ENCODE measurements at places on chromosomes 2 and 18.

GRCh38 chr18:61782545-61782944 lies 110.3 kb downstream of the RNF152 start:
- DNase-seq = no peak

DNA sequence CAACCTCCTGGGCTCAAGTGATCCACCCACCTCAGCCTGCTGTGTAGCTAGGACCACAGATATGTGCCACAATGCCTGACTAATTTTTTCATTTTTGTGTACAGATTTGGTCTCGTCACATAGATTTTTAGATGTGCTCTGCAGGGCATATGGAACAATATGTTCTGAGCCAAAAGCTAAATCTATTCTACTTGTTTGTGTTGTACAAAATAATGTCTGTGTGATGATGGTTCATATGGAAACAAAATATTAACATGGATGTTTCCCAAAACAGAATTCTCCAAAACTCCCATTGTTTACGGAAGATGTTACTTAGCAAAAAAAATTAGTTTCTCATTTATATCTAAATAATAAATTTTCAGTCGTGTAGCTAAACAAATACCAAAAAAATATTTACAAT lies 12.6 kb upstream of the KLHL23 start:
- DNase-seq = no peak

DNA sequence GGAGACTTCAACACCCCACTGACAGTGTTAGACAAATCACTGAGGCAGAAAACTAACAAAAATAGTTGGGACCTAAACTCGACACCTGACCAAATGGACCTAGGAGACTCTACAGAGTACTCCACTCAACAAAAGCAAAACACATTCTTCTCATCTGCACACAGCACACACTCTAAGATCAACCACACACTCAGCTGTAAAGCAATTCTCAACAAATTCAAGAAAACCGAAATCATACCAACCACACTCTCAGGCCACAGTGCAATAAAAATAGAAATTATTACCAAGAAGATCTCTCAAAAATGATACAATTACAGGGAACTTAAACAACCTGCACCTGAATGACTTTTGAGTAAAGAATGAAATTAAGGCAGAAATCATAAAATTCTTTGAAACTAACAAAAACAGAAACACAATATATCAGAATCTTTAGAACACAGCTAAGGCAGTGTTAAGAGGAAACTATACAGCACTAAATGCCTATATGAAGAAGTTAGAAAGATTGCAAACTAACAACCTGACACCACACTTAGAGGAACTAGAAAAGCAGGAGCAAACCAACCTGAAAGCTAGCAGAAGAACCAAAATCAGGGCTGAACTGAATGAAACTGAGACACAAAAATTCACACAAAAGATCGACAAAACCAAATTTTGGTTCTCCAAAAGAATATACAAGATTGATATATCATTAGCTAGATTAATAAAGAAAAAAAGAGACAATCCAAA lies 46.3 kb downstream of the RTTN start:
- no peak for DNase-seq

- DNase-seq = no peak
These were observed 168.2 kb downstream of the KCNS3 start for GRCh38 chr2:18046558-18047212.

DNA sequence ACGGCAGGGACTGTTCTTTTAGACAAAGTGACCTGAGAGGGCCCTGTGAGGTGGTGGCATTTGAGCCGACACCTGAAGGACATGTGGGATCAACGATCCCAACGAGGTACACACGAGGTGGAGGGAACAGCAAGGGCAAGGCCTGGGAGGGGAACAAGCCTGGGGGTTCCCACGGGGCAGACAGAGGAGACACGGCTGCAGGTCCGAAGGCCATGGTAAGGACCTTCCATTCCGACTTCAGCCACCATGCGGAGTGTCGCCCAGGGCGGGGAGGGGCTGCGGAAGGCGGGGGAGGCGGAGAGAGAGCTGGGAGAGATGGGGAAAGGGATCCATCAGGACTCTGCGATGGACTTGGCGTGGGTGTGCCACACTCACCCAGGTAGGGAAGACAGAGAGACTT lies 151.8 kb downstream of the HDAC4 start:
- no peak for DNase-seq

DNA sequence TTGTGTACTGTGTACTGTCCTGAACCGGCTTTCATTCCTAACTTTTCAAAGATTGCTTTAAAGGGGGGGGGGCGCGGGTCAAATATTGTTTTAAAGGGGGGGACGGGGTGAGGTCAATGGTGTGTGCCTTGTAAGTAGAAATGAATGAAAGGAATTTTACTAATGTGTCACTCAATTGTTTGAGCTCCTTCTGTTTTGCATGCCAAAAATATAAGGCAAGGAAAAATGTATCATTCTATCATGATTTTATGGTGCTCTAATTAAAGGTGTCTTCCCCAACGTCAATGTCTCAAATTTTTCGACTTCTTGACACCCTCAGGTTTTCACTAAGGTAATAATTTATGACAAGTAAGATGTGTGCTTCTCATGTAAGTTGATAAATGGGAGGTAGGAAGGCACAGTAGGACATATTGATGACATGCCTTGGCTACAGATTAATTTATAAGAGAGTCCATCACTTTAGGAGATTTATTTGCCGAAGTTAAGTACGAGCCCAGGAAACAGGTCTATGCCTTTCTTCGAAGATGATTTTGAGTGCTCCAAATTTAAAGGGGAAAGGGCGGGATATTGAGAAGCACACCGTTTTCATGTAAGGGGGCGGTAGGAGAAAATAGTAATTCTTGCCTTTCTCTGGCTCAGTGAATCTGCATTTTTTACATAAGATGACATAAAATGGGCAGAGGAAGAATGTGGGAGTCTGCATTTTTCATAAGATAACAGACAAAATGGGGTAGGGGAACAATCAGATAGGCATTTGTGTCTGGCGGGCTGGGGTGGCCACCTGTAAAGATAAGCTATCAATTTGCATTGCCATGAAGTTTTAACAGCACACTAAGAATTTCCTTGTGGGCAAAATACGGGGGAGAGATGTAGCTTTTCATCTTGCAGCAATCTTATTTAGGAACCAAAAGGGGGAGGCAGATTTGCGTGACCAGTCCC lies 1.2 kb upstream of the TRAPPC8 start:
- no peak for DNase-seq

GRCh38 chr2:2633017-2633416 lies 301.9 kb upstream of the MYT1L start:
- no peak for DNase-seq

GRCh38 chr18:31680831-31681568 lies 3.4 kb downstream of the B4GALT6 start:
- no peak for DNase-seq

- no peak for DNase-seq
These were observed 112.3 kb downstream of the AGAP1 start for GRCh38 chr2:235606004-235606715.

GRCh38 chr2:9407363-9407811 lies 15.9 kb downstream of the ITGB1BP1 start:
- no peak for DNase-seq

GRCh38 chr18:58284699-58285448 lies 240.8 kb downstream of the NEDD4L start:
- DNase-seq = no peak

GRCh38 chr2:235642446-235643098 lies 148.7 kb downstream of the AGAP1 start:
- no peak for DNase-seq

DNA sequence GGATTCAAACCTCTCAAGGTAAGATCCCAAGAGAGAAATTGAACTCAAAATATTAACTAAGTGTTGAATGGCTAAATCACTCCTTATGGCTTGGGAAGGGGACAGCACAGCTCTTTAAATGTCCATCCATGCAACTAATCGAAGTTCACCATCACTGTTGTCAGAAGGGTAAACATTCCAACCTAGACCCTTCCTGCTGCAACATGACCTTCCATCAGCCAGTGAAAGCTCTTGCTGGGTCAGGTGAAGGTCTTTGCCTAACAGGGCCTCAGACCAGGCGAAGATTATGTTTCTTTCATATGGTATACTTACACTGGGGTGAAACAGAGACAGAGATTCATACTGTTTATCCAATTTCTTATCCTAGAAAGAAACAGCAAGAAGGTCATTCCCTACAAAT lies 16.4 kb downstream of the IAH1 start:
- DNase-seq = no peak

GRCh38 chr2:8265476-8266226 lies 416.2 kb upstream of the ID2 start:
- no peak for DNase-seq

DNA sequence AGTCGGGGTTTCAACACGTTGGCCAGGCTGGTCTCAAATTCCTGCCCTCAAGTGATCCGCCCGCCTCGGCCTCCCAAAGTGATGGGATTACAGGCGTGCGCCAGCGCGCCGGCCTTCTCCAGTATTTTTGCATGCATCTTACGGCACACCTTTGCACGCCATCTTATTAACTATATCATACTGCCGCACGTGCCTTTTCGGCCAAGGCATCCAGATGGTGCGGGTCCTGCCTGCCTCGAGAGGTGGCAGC lies 765 bp upstream of the ING5 start:
- no peak for DNase-seq

DNA sequence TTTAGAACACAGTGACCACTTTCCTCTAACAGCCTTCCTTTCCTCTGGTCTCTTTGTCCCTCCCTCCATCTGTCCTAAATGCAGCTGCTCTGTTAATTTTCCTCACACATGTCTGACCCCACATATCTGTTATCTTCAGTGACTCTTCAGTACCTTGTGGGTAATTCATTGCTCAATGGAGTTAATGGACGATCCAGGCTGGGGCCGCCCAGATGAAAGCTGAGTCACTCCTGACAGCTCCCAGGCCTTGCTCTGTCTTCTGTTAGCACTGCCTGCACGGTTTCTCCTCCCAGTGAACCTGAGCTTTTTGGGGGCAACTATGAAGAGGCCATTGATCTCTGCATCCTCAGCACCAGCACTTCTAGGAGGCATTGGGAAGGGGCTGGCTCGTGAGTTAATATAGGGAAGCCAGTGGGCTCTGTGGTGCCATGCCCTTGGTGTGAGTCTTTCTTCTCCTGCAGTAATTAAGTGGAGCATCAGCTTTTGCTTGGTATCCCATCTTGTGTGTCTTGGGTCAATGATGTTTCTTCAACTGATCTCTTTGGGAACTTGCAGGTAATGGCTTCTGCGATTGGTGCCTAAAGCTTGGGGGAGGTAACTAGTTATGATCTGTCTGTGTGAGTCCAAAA lies 67.3 kb downstream of the SNORC start:
- no peak for DNase-seq

DNA sequence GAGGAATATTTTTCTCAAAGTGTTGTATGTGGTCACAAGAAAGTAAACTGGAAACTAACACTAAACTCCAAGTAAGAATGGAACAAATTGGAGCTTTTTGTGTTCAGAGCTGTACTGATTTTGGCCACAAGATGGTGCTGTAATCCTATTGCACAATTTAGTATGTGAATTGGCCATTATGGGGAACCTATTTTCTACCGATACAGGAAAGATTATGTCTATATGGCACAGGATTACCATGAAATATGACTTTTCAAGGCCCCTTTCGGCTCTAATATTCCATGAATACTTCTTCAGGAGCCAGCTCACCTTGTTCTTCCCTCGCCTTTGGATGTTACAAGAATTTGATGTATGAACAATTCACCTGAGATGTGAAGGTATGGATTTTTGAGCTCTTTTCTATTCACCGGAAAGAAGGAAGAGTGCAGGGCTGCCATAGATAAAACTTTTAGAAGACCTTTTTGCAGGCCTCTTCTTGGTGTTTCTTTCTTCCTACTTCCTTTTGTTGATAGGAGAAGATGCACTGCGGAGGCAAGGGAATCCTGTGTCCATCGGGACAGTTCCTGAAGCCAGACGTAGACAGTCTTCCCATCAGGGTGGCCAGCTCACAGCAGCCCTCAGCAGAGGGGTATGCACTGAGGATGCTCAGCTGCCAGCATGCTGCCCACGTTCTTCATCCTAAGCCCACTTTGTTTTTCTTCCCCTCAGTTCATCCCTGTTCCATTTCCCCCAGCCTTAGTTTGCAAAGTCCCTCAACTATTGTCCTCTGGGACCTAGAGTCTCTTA lies 13.3 kb downstream of the MRPL44 start:
- DNase-seq = peak; percentile 23

DNA sequence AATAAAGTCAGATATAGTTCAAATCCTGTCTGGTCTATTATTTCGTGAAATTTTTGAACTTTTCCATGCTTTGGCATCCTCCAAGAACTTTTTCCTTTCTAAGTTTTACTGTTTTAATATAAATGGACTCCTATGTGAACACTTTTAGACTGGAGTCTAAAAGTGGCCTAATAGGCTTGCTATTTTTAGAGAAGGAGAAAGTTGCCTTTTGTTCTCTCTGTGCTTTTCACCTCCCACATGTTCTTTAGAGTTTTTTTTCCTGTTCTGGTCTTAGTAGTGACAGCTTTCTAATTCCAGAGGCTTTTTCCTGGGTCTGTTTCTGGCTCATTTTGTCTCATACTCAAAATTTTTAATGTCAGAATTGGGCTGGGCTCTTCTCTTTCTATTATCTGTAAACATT lies 72.2 kb downstream of the ADAM23 start:
- DNase-seq = no peak

- no peak for DNase-seq
These were observed 19.6 kb downstream of the DHX57 start for GRCh38 chr2:38856165-38856564.

- DNase-seq = no peak
These were observed 995.6 kb upstream of the SLC39A10 start for GRCh38 chr2:194661431-194661830.

- no peak for DNase-seq
These were observed 28.3 kb upstream of the DSC1 start for GRCh38 chr18:31190919-31191318.

DNA sequence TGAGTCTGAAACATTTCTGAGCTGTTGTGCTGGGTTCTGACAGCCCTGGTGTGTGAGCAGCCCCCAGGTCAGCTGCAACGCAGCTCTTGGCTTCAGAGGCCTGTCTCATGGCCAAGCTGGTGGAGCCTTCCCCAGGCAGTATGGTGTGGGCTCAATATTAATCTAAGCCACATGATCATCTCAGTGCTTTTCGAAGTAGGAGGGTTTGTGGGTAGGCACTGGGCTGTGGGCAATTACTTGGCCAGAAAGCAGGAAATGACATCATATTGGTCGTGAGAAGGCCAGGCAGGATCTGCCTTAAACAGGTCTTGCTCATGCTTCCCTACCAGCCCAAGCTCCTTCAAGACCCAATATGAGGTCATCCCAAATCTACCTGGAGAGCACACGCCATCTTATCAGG lies 26.9 kb downstream of the LOXHD1 start:
- no peak for DNase-seq

- DNase-seq = no peak
These were observed 122.1 kb downstream of the THADA start for GRCh38 chr2:43473767-43474166.

All from activated CD8-positive, alpha-beta memory T cell treated with anti-CD3 and anti-CD28 coated beads for 1 hour (primary cell).